ENCODE measurements at places on chromosomes 5 and 9. TPM values are rescaled to one million over a fixed set of nuclear protein-coding genes. Genes with fewer than 3 reads are reported as not detected.
A peak's percentile ranks its signal among the peaks of the same experiment; 100 is the strongest.

DNA sequence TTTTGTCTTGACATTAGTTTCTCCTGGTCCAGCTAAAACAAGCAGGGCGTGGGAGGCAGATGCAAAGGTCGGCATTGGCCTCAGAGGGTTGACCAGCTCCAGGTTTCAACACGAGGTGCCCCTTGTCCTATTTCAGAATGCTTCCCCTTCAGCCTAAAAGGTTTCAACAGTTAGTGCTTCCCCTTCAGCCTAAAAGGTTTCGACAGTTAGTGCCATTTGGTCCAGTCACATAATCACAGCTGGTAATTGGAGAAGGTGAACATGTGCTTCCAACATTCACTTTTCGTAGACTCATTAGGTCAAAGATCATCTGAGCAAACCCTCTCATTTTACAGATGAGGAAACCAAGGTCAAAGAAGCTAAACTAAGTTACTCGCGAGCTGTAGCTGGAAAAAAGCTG lies 270.3 kb upstream of the MAP3K1 start:
- DNase-seq, result peak; percentile 65
- no peak overlapping the region for H3K4me3 ChIP-seq
- H3K27me3 ChIP-seq, result no peaks in the 10 kb centered on the region
- no peaks in the 10 kb centered on the region for H3K4me1 ChIP-seq
- H3K36me3 ChIP-seq, result no peaks in the 10 kb centered on the region

GRCh38 chr5:68467794-68468193 lies 252.2 kb downstream of the PIK3R1 start:
- DNase-seq, result no peak
- H3K36me3 ChIP-seq, result no peaks in the 10 kb centered on the region
- no peaks in the 10 kb centered on the region for H3K27me3 ChIP-seq

GRCh38 chr5:67291066-67291465 lies 94.5 kb upstream of the CD180 start:
- no peak overlapping the region for H3K4me3 ChIP-seq
- H3K36me3 ChIP-seq, result no peaks in the 10 kb centered on the region
- H3K27ac ChIP-seq, result no peak overlapping the region
- peaks cover 22% of the 10 kb centered on the region for H3K4me1 ChIP-seq

- no peaks in the 10 kb centered on the region for H3K27me3 ChIP-seq
- no peaks in the 10 kb centered on the region for H3K36me3 ChIP-seq
- peak; percentile 90 for DNase-seq
- H3K4me1 ChIP-seq, result peaks cover 3% of the 10 kb centered on the region
- no peak overlapping the region for H3K27ac ChIP-seq
Measured at GRCh38 chr5:98096155-98096554, 677.3 kb upstream of the RGMB start.

GRCh38 chr9:11872471-11872870 lies 820.7 kb upstream of the TYRP1 start:
- no peak overlapping the region for H3K4me3 ChIP-seq
- H3K4me1 ChIP-seq, result no peaks in the 10 kb centered on the region
- no peak for DNase-seq
- H3K27me3 ChIP-seq, result no peaks in the 10 kb centered on the region
- H3K27ac ChIP-seq, result no peak overlapping the region

DNA sequence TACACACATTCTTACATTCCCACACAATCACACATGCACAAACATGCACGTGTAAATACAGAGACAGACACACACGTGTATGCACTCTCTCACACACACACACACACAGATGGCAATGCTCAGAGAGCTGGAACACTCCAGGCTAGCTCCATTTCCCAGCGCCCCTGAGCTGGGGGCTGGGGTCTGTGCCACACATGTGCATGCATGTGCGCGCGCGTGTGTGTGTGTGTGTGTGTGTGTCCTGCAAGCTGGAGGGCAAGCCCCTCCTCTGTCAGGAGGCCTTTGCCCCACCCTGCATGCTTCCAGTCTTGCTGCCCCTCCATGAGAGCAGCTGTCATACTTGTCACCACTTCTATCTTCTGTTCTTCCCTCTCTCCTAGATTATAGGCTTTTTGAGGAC lies 16.6 kb upstream of the S1PR3 start:
- no peak overlapping the region for H3K27ac ChIP-seq
- peaks cover 3% of the 10 kb centered on the region for H3K27me3 ChIP-seq
- DNase-seq, result no peak
- H3K4me3 ChIP-seq, result no peak overlapping the region

GRCh38 chr5:6542421-6543345 lies 90.2 kb downstream of the NSUN2 start:
- no peak for DNase-seq
- H3K27ac ChIP-seq, result no peak overlapping the region
- H3K4me1 ChIP-seq, result no peaks in the 10 kb centered on the region
- H3K36me3 ChIP-seq, result no peaks in the 10 kb centered on the region

GRCh38 chr9:89412951-89413350 lies 85.0 kb downstream of the SEMA4D start:
- no peaks in the 10 kb centered on the region for H3K27me3 ChIP-seq
- no peaks in the 10 kb centered on the region for H3K36me3 ChIP-seq
- no peak for DNase-seq
- H3K4me1 ChIP-seq, result no peaks in the 10 kb centered on the region

GRCh38 chr9:132996526-132996925 lies 18.0 kb downstream of the GFI1B start:
- no peaks in the 10 kb centered on the region for H3K4me1 ChIP-seq
- H3K27ac ChIP-seq, result no peak overlapping the region
- H3K4me3 ChIP-seq, result no peak overlapping the region
- no peak for DNase-seq
- H3K27me3 ChIP-seq, result peaks cover 21% of the 10 kb centered on the region

DNA sequence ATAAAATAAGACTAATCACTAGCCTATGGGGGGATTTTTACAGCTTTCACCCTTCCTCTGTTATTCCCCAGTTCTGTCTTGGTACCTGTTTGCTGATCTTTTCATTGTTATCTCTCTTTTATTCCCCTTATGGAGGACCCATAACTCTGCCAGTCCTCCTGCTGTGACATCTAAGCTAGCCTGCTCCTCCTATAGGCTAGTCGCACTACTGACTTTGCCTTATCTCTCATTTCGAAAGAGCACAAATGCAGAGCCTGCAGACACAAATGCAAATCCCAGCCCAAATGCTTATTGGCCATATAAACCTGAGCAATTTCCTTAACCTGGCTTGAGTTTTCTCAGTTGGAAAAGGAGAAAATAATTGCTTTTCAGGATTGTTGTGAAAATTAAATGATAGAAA lies 59.1 kb upstream of the CAMK4 start:
- H3K36me3 ChIP-seq, result no peaks in the 10 kb centered on the region
- H3K4me3 ChIP-seq, result no peak overlapping the region
- no peak for DNase-seq
- no peak overlapping the region for H3K27ac ChIP-seq
- no peaks in the 10 kb centered on the region for H3K27me3 ChIP-seq

DNA sequence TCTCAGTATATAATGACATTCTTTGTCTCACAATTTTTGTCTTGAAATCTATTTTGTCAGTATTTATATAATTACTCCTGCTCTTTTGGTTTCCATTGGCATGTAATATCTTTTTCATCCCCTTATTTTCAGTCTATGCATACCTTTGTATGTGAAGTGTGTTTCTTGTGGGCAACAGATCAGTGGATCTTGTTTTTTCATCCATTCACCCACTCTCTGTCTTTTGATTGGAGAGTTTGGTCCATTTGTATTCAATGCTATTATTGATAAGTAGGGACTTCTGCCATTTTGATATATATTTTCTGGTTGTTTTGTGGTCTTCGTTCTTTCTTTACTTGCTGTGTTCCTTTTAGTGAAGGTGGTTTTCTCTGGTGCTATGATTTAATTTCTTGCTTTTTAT lies 10.9 kb downstream of the RIC1 start:
- H3K4me3 ChIP-seq, result no peak overlapping the region
- no peak overlapping the region for H3K27ac ChIP-seq
- DNase-seq, result no peak
- no peaks in the 10 kb centered on the region for H3K4me1 ChIP-seq

DNA sequence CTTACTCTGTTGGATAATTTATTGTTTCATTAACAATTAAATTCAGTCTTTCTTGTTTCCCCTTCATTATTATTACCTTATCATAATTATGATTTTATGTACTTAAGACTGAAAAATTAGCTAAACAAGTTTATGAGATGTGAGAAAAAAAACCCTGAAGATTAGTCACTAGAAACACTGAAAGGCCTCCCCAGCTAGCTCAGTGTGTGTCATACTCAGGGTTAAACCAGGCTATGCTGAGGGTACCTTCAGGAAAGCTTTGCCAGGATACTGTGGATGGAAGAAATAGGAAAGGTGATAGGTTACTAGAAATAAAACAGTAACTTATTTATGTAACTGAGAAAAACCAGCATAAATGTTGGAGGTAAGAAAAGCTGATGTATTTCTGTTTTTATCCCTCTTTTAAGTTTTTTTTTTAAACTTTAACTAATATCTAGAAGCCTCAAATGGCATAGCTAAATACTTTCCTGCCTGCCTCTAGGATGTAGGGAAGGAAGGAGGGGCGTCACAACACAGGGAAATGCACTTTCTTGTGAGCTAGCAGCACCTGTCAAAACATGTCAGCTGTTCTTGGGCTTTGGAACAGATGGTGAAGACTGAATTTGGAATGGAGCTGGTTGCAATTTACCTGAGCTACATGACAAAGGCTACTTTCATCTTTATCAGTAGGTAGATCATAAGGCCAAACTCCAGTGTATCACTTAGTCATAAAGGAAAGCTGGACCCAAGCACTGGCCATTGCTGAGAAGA lies 24.2 kb downstream of the NMRK1 start:
- DNase-seq, result peak; percentile 32
- H3K27ac ChIP-seq, result no peak overlapping the region
- H3K4me3 ChIP-seq, result no peak overlapping the region
- no peaks in the 10 kb centered on the region for H3K36me3 ChIP-seq
- peaks cover 7% of the 10 kb centered on the region for H3K4me1 ChIP-seq
- H3K27me3 ChIP-seq, result no peaks in the 10 kb centered on the region

GRCh38 chr5:124745928-124746915 lies at the start of gene ZNF608:
ZNF608 (minus strand) TSS chr5:124746639; CDS start chr5:124744989, 1,650 bp downstream.
- H3K4me1 ChIP-seq, result peaks cover 6% of the 10 kb centered on the region
- peak within 1 kb of the TSS; percentile 74 for H3K4me3 ChIP-seq
- H3K36me3 ChIP-seq, result no peaks in the 10 kb centered on the region
- DNase-seq, result peak; percentile 82
- no peaks in the 10 kb centered on the region for H3K27me3 ChIP-seq
- peak within 1 kb of the TSS; percentile 85 for H3K27ac ChIP-seq

GRCh38 chr5:148873690-148874485 lies 47.5 kb downstream of the ADRB2 start:
- H3K27me3 ChIP-seq, result no peaks in the 10 kb centered on the region
- no peaks in the 10 kb centered on the region for H3K4me1 ChIP-seq
- H3K27ac ChIP-seq, result no peak overlapping the region
- DNase-seq, result no peak
- no peaks in the 10 kb centered on the region for H3K36me3 ChIP-seq

- no peaks in the 10 kb centered on the region for H3K36me3 ChIP-seq
- H3K27ac ChIP-seq, result peak overlapping the region; percentile 13
- H3K27me3 ChIP-seq, result peaks cover 24% of the 10 kb centered on the region
- no peak for DNase-seq
Measured at GRCh38 chr5:139708434-139708861, 60.3 kb downstream of the CXXC5 start.

- H3K4me1 ChIP-seq, result no peaks in the 10 kb centered on the region
- no peak for DNase-seq
- H3K36me3 ChIP-seq, result no peaks in the 10 kb centered on the region
- no peak overlapping the region for H3K4me3 ChIP-seq
Measured at GRCh38 chr5:180215783-180216630, 7.0 kb upstream of the RASGEF1C start.

GRCh38 chr5:139884144-139884543 lies 88.5 kb downstream of the PSD2 start:
- no peak overlapping the region for H3K4me3 ChIP-seq
- no peak for DNase-seq
- H3K36me3 ChIP-seq, result no peaks in the 10 kb centered on the region
- H3K27me3 ChIP-seq, result peaks cover 13% of the 10 kb centered on the region
- H3K27ac ChIP-seq, result no peak overlapping the region
- no peaks in the 10 kb centered on the region for H3K4me1 ChIP-seq

- H3K27me3 ChIP-seq, result peaks cover 36% of the 10 kb centered on the region
- no peaks in the 10 kb centered on the region for H3K36me3 ChIP-seq
- H3K27ac ChIP-seq, result no peak overlapping the region
- no peak overlapping the region for H3K4me3 ChIP-seq
Measured at GRCh38 chr5:73199671-73200070, 26.7 kb downstream of the TMEM174 start.

DNA sequence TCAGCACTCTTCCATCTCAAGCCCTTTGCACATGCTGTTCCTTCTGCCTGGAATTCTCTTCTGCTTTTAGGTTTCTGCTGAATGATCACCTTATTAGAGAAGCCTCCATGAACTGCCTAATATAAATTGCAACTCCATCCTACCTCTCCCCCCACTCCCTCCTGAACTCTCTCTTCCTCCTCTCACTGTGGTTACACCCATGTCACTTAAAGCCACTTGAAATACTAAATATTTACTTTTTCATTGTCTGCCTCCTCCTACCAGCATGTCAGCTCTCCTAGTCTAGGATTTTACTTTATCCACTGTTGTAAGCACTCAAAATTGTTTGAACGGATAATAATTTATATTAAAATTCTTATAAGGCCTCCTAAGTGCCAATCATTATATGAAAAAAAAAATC lies 43.8 kb downstream of the ACTL7B start:
- H3K27me3 ChIP-seq, result no peaks in the 10 kb centered on the region
- DNase-seq, result no peak
- no peaks in the 10 kb centered on the region for H3K4me1 ChIP-seq
- no peak overlapping the region for H3K27ac ChIP-seq
- no peaks in the 10 kb centered on the region for H3K36me3 ChIP-seq
- H3K4me3 ChIP-seq, result no peak overlapping the region

DAPK1 gene
- 18.5 TPM for total RNA-seq

SLC34A3 gene
- not detected for total RNA-seq

SOX30 gene
- total RNA-seq, result under 0.01 TPM

C5orf58 gene
- not detected for total RNA-seq

F2RL1 gene
- total RNA-seq, result 20.8 TPM

SLC2A8 gene
- 11.4 TPM for total RNA-seq

GPR151 gene
- total RNA-seq, result not detected

MYMK gene
- not detected for total RNA-seq

TSTD2 gene
- 20.1 TPM for total RNA-seq

SLC31A2 gene
- 12.6 TPM for total RNA-seq

SPATA31D4 gene
- not detected for total RNA-seq
